ENCODE measurements at places on chromosomes 3 and 15. TPM values are rescaled to one million over a fixed set of nuclear protein-coding genes. Genes with fewer than 3 reads are reported as not detected.
A peak's percentile ranks its signal among the peaks of the same experiment; 100 is the strongest.

The SNRPN gene
- 131 TPM for total RNA-seq

The LDHAL6B gene
- total RNA-seq, result not detected

The ADIPOQ gene
- not detected for total RNA-seq

The FGD5 gene
- not detected for total RNA-seq

The TARS3 gene
- total RNA-seq, result 8.1 TPM

The COLQ gene
- 1.5 TPM for total RNA-seq

The TIMP4 gene
- total RNA-seq, result 7.3 TPM

The RFX7 gene
- 4.7 TPM for total RNA-seq

GRCh38 chr3:109631897-109632296 is 294.6 kb upstream of the DPPA4 start:
- no peak for DNase-seq

GRCh38 chr3:76308541-76308940 is 523.2 kb upstream of the ZNF717 start:
- DNase-seq, result no peak

GRCh38 chr15:90840954-90841353 is 27.4 kb upstream of the FURIN start:
- DNase-seq, result no peak

GRCh38 chr15:79872358-79873017 is 24.3 kb downstream of the MTHFS start:
- DNase-seq, result no peak

DNA sequence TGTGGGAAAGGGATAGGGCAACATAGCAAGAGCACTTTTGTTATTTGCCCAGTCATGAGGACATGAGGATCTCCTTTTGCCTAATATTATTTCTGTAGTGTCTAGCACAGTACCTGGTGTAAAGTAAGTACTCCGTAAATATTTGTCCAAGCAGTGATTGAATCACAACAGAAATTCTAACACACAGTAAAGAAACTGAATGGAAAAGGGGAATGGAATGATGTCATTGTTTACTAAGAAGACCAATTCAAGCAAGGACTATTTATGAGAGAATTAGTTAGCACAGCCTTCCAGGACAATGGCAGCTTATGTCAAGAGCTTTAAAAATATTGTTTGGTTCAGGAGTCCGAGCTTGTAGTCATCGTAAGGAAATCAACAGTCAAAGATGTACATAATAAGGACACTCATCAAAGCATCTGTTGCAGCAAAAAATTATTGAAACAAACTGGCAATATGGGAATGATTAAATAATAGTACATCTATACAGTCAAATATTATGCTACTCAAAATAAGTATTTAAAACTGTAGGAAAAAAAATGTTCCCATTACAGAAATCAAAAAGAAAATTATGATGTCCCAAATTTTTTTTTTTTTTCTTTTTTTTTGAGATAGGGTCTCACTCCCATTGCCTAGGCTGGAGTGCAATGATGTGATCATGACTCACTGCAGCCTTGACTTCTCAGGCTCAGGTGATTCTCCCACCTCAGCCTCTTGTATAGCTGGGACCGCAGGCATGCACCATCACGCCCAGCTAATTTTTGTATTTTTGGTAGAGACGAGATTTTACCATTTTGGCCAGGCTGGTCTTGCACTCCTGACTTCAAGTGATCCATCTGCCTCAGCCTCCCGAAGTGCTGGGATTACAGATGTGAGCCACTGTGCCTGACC is 17.9 kb downstream of the CAPN7 start:
- peak; percentile 44 for DNase-seq

DNA sequence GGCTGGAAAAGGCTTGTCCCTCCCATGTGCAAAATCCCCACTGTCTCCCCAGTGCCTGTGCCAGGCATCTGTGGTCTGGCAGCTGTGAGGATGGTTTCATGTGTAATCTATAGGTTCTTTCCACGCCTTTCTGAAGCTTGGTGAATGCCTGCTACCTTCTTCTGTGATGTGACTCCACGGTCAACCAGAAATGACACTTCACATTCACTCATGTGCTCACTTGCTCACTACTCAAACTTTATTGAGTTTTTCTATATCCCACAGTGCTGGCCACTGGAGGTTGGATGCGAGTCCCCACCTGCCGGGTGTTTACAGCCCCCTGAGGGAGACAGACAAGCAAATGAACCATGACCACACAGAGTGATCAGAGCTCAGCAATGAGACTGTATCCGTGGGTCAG is 27.9 kb upstream of the TLE3 start:
- no peak for DNase-seq

DNA sequence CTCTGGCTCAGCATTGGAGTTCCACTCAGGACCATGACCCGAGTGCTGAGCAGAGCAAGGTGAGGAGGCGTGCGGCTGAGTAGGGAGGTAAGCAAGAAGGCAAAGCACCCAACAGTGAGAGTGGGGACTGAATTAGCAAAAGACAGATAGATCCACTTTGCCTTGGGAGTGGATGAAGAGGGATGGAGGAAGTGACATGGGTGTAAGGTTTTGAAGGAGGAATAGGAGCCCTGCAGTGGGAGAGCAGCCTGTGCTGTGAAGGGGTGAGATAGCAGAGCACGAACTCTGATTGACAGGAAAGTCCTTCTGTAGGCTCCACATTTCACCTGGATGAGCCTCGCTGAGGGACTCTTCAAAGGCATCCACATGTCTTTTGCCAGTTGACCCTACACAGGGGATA is 522.6 kb downstream of the NTRK3 start:
- DNase-seq, result no peak

GRCh38 chr15:60975218-60975617 is 253.9 kb downstream of the RORA start:
- no peak for DNase-seq

GRCh38 chr3:95886616-95887015 is 927.8 kb upstream of the EPHA6 start:
- DNase-seq, result no peak

DNA sequence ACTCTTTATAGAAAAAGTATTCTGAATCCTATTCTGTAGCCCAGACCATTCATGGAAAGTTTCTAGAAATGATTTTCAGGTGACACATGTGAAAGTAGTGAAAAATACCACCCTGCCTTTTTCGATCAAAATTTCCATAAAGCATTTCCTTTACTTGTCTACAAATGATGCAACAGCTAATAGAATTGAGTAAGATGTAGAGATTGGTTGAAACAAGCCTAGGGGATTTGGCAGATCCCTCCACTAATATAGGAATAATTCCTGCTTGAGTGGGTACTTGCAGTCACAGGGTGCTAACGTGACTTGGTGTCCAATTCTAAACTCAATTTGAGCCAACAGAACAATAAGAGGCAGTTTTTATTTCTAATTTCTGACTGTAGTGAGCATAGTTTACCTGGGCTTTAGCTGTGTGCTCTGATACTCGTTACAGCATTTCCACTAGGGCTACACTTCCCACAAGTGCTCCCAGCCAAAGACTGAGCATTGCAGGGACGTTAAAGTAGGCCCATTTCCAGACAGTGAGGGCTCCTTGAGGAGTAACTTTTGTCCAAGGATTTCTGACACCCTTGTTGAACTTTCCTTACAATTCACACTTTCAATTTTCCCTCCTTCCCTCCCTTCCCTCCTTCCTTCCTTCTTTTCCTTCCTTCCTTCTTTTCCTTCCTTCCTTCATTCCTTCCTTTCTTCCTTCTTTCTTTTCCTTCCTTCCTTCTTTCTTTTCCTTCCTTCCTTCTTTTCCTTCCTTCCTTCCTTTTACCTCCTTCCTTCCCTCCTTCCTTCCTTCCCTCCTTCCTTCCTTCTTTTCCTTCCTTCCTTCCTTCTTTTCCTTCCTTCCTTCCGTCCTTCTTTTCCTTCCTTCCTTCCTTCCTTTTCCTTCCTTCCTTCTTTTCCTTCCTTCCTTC is 53.9 kb upstream of the TP63 start:
- no peak for DNase-seq

DNA sequence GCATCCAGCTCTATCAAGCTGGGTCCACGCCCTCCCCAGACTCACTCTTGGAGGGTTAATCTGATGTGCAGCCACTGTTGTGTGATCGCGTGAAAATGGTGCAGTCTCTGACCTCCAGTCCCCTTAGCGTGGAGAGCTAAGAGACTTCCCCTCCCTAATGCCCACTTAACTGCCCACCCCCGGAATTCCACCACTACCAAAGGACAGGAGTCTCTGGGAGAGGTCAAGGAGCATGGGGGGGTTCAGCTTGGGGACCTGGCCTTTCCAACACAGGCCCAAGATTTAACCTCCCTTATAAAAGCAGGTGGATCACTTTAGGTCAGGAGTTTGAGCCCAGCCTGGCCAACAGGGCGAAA is 48.8 kb downstream of the CCDC12 start:
- no peak for DNase-seq

DNA sequence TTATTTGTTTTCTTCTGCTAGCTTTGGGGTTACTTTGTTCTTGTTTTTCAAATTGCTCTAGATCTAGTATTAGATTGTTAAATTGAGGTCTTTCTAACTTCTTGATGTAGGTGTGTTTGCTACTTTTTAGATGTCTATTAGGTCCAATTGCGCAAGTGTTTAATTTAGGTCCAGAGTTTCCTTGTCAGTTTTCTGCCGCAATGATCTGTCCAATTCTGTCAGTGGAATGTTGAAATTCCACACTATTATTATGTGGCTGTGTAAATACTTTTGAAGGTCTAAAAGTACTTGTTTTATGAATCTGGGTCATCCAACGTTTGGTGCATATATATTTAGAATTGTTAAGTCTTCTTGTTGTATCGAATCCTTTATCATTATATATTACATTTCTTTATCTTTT is 324.4 kb upstream of the SGO1 start:
- DNase-seq, result no peak

GRCh38 chr3:182058488-182058887 is 346.8 kb downstream of the SOX2 start:
- no peak for DNase-seq

DNA sequence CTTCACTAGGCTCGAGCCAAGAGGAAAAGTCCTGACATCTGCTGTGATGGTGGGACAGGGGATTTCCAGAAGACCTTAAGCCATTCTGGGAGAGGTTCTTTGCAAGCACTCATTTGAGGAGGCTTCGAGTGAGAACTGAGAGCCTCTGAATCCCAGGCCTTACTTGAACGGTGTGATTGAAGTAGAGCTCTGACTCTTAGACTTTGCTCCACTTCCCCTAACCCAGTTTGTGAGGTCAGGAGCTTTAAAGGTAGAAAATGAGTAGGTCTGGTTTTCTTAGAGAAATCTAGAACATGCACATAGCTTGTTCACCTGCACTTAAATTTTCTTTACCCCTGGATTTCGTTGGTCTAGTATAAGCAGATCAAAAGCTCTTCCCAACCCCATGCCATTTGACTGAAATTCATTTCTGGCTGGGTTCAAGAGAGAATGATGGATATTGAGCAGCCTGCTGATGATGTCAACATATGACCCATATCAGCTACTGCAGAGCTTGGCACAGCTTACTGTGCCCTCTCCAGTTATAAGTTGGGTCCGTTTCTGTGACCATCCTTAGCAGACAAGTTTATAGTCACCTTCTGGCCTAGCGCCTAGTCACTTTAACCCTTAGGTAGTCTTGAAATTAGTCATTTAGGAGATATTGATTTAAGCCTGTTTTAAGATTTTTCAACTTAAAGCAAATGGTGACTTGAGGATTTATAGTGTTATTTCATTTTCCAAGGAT is 229.2 kb upstream of the CHRM5 start:
- DNase-seq, result no peak

DNA sequence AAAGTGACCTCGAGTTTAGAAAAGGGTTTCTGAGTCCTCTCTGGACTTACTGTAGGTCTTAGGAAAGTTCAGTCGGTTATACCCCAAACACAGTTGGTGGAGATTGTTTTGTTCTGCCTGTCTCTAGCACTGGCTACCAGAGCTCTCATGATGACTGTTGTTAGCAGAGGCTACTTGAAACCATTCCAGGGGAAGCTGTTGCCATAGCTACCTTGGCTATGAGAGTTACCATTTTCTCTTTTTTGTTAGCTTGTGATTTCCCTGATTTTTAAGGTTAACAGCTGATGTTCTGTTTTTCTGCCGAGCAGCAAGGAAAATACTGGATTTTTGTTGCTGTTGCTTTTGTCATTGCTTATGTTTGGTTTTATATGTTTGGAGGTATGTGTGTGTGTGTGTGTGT is 26.7 kb downstream of the ABHD2 start:
- peak; percentile 46 for DNase-seq

DNA sequence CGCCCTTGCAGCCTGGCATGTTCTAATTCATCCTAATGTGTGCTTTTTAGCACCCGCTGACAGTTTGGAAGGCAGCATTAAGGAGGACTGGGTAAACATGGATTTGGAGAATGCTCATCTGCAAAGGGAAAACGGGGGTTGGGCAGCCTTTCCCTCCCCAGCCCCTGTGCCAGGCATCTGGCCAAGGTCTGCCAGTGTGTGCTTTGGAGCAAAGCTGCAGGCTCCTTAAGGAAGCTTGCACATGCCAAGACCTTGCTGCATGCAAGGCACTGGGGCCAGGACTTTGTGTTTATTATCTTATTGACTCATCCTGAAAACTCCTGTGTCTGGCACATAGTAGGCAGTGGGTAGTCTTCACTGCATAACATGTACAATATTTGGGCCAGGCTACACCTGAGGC is 20.1 kb downstream of the FAM3D start:
- peak; percentile 65 for DNase-seq

GRCh38 chr3:25493786-25494185 is 65.7 kb downstream of the RARB start:
- peak; percentile 7 for DNase-seq

- DNase-seq, result no peak
Measured at GRCh38 chr15:36756707-36757106, 177.3 kb downstream of the CDIN1 start.

DNA sequence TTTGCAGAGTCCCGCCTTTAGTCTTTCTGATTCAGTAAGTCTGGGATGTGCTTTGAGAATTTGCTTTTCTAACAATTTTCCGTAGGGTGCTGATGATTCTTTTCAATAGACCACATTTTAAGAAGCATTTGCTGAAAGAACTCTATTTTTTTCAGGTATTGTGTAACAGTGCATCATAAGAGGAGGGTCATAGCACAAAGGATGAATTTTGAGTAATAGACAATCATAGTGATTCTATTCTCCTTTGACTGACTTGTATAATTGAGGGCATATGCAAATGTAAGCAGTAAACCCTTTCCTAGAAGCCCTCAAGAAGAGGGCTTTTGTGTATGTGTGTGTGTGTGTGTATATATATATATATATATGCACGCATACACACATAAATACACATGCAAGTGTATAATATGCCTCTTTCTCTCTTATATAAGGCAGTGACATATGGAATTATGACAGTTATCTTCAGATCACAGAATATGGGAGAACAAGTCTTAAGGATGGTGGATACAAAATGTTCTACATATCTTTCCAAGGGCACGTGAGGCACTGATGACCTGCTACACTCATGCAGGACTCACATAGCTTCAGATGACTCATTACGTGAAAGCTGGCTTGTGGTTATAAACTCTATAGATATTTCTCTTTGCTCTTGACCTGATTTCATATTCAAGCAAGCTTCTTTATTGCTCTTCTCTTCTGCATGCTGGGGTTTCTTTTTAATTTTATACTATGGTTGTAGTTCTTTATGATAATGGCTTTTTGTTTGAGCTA is 6.5 kb upstream of the PLSCR1 start:
- DNase-seq, result peak; percentile 82

DNA sequence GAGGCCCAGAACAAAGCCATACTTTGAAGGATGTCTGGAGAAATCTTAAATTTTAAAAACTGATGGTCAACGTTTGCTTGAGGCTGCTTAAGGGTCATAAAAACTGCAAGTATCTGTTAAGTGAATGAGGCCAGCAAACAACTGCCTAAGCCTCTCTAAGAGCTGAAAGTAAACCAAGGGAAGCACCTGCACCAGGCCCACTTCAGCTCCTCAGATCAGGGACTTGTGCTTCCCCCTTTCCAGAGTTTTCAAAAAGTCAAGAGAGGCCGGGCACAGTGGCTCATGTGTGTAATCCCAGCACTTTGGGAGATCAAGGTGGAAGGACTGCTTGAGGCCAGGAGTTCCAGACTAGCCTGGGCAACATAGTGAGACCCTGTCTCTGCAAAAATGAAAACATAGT is 9.1 kb downstream of the FBXL22 start:
- no peak for DNase-seq
